HAP-1 (cell line): ENCODE measurements at places on chromosomes 5 and 9.

DNA sequence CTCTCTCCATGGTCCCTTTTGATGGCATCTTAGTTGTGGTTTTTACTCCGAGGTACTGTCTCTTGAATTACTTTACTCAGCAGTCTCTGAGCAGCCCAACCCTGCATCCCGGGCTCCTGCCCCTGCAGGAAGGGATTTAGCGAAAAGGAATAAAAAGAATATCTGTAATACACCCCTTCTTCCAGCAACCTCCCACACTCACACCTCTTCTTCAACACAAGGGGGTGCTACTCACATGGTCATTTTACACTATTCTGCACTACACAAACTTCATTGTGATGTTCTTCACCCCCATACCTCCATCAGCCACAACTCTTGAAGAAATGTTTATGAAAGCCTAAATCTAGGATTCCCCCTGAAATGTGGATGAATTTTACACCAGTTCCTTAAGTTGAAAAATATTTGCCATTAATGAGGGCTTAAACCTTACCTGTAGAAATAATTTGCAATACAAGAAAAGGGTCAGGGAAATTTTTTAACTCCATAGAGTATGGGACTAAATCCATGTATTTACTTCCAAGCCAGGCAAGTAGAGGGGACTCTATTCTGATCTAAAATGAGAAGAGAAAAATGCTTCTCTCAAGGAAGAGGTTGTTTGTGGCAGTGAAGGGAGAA lies 26.0 kb downstream of the TPD52L3 start:
- DNase-seq: peak; percentile 60

- DNase-seq: no peak
Observed at GRCh38 chr9:21580636-21581378, 98.7 kb upstream of the IFNE start.

GRCh38 chr5:1552521-1553255 lies 28.9 kb upstream of the LPCAT1 start:
- DNase-seq: no peak

- DNase-seq: no peak
Observed at GRCh38 chr5:40315126-40315525, 364.6 kb upstream of the PTGER4 start.

- DNase-seq: no peak
Observed at GRCh38 chr9:18274693-18275092, 199.3 kb upstream of the ADAMTSL1 start.

DNA sequence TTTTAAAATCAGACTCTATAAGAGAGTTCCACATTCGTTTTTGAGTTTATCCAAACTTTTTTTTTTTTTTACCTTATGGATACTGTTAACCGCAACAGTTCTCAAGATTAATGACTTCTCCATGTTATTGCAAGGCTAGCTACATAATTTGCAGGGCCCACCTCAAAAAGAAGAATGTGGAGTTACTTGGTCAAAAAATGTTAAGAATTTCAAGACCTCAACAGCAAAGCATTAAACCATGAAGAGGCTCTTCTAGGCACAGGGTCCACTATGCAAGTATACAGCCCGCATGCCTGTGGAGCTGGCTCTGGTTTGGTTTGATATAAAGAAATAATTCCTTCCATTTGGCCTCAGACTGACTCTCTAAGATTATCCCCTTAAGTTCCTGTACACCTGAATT lies 133.3 kb upstream of the TLX3 start:
- DNase-seq: no peak

DNA sequence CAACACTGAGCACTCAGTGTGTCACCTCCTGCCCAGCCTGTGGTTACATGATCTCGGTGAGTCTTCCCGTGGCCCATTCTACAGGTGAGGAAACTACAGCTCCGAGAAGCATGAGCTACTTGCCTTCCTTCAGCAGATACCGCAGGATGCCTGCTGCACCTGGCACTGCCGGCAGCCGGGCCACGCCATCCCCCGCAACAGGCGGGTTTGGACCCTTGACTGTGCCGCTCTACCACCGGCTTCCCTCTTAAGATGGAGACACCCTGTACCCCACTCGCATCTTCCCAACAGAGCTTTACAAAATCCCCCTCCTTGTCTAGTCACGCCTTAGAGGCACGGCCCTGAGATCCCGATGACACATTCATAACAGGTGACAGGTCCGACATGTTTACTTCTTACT lies 74.9 kb upstream of the OTULINL start:
- DNase-seq: no peak

- peak; percentile 21 for DNase-seq
Observed at GRCh38 chr5:173746047-173746646, 129.7 kb upstream of the BOD1 start.
